Activated CD8-positive, alpha-beta memory T cell treated with anti-CD3 and anti-CD28 coated beads for 48 hours (primary cell): ENCODE measurements at places on chromosomes 2 and 18.

DNA sequence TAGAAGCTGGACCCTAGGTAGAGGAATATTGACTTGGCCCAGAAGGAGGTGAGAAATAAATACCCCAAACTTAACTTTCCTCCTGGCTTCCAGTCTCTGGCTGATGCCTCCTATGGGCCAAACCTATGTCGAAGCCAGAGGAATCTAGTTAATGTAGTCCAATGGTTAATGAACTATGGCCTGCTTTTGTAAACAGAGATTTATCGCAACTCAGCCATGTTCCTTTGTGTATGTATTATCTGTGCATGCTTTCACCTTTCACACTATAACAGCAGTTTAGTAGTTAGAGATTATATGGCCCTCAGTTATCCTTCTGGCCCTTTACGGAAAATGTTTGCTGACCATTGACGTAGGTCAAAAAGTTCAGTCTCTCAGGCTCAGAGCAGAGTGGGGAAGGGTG is 67.3 kb upstream of the BARD1 start:
- DNase-seq = no peak

GRCh38 chr2:216165711-216166110 is 56.6 kb downstream of the XRCC5 start:
- DNase-seq = no peak

- DNase-seq = no peak
Observed at GRCh38 chr18:61609131-61609530, 275.9 kb downstream of the CDH20 start.

GRCh38 chr18:36460324-36460850 is 162.9 kb downstream of the FHOD3 start:
- DNase-seq = no peak

DNA sequence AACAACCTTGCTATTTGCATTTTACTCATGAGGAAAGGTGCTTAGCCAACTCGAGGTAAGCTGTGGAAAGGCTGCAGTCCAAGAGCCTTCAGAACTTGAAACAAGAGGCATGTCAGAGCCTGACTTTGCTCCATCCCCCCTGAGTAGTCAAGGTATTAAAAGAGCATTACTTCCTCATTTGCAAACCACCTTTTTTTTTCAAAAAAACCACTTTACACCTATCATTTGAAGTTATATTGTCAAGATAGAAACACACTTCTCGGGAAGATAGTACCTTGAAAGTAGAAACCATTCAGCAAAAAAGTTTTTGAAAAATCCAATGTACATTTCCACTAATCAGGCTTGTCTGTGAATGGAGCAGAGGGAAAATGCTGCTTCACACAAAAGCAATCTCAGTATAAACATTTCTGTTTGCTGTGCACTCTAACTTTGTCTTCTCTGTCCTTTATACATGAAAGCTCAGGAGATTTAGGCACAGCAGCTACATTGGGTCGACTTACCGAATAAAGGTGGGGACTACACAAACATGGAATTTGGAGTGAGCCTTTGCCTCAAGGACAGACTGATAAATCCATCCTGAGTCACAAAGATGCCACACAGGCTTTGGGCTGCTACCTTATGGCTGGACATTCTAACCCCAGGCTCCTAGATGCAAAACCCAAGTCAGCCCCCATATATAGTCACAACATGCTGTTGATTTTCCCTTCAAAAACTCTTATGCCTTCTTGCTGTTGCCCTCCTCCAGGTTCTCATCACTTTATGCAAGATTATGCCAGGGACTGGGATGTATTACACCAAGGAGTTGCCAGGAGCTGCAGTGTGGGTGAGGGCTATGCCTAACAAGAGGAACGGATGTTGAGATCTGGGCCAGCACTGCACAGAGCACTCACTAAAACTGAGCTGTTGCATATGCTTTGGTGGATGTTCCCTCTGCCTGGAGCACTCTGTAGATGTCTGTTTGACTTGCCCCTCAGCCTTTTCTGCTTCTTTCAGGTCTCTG is 41.4 kb upstream of the EML4 start:
- DNase-seq = no peak

DNA sequence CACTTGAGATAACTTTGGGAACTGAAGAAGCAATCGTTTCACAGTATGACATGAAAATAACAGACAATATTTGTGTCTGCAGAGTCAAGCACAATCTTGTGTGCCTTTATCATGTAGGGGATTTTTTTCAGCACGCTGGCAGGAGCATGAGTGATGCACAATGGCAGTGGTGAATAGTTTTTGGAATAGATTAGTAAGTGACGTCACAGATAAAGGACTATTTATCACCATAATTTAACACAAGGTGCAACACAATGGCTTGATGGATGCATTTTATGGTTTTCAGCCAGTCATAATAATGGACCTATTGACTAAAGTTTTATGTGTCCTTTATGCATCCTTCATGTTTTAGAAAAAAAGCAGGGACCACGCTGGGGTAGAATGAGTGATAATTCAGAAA is 559.8 kb upstream of the FANCL start:
- DNase-seq = no peak

GRCh38 chr2:61632276-61633169 is 94.4 kb upstream of the XPO1 start:
- DNase-seq = no peak

DNA sequence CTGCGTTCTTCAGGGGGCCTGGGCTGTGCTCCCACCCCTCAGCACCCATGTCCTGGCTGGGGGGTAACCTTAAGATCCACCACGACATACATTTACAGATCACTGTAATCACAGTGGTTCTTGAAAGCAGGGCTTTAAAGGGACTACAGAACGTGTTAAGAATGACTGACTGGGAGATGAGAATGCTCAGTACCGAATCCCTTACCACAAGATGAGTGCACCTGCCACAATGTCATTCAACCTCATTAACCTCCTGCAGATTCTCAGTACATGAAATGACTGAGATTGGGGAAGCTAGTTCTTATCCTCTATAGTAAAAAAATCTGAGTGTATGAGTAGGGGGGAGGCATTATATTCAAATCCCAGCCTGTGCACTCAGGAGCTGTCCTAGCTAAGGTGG is 10.5 kb upstream of the PIEZO2 start:
- no peak for DNase-seq

GRCh38 chr2:62793213-62793612 is 87.7 kb downstream of the EHBP1 start:
- DNase-seq = no peak

DNA sequence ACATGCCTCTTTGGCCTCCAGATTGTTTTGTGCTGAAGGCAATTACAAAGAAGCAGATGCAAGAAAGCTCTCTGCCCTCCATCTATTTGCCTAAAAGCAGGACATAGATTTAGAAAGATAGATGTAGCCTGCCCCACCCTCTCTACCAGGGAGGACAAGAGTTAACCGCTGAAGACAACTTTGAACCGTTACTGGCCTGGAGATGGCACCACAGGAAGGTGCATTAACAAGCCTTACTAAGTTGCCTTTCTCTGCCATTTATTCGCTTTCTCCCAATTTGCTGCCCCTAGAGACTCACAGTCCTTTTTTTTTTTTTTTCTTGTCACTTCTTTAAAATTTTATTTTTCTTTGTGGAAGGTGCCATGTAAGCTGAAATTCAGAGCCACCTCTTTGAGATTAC is 28.8 kb upstream of the RMDN2 start:
- DNase-seq = no peak

GRCh38 chr2:170974304-170974993 is 45.4 kb downstream of the GORASP2 start:
- DNase-seq = no peak

GRCh38 chr2:105113616-105114291 is 75.9 kb downstream of the MRPS9 start:
- no peak for DNase-seq
